ENCODE measurements at places on chromosomes 13 and 19.
A peak's percentile ranks its signal among the peaks of the same experiment; 100 is the strongest.

GRCh38 chr13:80475718-80476117 is 134.8 kb upstream of the SPRY2 start:
- DNase-seq = no peak

- DNase-seq = no peak
These were observed 29.9 kb downstream of the ATP7B start for GRCh38 chr13:51981355-51981754.

GRCh38 chr13:60267498-60268202 is 103.9 kb upstream of the DIAPH3 start:
- peak; percentile 60 for DNase-seq

GRCh38 chr13:36907266-36907665 is 12.8 kb downstream of the SMAD9 start:
- no peak for DNase-seq

DNA sequence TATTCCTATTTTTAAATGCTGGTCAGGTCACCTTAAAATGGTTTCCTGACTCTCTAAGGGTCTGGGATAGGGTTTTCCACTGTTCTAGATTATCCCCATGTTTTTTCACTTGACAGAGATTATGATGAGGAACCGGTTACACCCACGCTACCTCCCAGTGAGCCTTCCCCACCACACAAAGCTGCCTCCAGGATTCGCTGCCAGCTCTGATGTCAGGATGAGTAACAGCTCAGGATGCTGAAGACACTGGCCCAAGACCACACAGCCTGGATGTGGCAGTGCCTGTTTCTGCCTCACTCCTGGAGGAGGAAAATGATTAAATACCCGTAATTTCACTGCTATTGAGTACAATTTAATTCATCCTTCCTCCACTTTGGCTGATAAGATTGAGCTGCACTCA is 22.9 kb downstream of the ZNF114 start:
- no peak for DNase-seq

- no peak for DNase-seq
These were observed 461.4 kb downstream of the MYO16 start for GRCh38 chr13:109090796-109091195.

DNA sequence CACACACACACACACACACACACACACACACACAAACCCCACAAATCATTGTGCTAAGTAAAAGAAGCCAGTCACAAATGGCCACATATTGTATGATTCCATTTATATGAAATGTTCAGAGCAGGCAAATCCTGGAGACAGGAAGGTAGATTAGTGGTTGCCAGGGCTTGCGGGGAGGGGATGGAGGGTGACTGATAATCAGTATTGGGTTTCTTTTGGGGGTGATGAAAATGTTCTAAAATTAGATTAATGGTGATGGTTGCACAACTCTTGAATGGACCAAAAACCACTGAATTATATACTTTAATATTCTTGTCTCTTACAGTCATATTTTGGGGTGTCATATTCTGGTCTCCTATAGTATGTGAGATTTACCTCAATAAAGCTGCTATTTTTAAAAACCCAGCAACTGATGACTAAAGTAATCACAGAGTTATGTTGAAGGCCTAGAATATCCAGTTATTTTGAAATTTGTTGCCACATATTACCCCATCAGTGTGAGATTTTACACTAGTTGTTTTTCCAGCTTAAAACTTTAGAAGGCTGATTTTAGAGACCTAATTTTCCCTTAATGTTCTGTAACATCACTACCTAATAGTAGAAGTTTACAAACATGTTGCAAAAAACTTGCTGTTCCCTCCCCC is 20.3 kb downstream of the FLT1 start:
- DNase-seq = no peak

DNA sequence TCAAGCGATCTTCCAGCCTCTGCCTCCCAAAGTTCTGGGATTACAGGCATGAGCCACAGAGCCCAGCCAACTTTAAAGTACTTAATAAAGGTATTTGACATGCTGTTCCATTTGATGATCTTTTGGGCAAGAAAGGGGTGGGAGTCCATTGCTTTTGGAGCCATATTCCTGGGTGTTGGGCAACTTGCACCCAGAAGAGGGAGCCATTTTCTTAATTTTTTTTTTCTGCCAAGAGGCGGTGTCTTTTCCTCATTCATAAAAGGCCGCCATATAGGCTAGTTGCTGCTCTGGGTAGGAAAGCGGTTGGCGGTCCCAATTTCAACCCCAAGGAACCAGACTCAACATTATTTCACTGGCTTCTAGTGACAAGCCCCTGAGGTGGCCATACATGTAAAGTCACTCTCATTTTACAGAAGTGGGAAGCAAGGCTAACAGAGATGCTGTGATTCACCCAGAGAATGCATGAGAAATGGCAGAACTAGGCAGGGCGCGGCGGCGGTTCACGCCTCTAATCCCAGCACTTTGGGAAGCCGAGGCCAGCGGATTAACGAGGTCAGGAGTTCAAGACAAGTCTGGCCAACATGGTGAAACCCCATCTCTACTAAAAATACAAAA is 139.6 kb downstream of the CACNA1A start:
- peak; percentile 9 for DNase-seq

DNA sequence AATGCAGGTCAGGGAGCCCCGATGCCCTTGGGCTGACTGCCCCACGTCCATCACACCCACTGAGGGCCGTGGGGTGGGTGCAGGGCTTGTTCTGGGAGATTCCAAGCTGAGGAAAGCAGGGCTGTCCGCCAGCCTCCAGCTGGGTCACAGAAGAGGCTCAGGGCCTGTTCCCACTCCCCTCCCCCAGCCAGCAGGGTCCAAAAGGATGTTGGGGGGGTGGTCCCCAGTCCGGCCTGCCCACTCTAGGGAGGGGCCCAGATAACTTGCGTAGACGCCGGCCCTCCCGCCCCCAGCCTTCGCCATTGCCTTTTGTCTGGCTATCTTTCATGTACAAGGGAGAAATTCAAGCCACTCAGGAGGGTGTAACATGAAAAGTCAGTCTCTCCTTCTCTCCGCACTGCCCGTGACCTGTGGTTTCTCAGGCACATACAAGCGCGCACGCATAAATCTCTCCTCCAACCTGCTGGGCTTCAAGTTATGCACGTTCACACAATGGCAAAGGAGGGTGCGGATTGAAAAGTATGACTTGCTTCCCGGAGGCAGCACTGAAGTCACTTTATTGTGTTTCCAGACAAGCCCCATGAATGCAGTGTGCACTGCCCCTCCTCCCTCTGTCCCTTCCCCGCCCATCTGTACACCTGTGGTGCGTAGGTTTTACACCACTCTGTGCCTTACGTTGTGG is 20.2 kb downstream of the CARM1 start:
- DNase-seq = no peak

GRCh38 chr13:22757530-22758120 is 423.2 kb upstream of the SGCG start:
- DNase-seq = peak; percentile 1

DNA sequence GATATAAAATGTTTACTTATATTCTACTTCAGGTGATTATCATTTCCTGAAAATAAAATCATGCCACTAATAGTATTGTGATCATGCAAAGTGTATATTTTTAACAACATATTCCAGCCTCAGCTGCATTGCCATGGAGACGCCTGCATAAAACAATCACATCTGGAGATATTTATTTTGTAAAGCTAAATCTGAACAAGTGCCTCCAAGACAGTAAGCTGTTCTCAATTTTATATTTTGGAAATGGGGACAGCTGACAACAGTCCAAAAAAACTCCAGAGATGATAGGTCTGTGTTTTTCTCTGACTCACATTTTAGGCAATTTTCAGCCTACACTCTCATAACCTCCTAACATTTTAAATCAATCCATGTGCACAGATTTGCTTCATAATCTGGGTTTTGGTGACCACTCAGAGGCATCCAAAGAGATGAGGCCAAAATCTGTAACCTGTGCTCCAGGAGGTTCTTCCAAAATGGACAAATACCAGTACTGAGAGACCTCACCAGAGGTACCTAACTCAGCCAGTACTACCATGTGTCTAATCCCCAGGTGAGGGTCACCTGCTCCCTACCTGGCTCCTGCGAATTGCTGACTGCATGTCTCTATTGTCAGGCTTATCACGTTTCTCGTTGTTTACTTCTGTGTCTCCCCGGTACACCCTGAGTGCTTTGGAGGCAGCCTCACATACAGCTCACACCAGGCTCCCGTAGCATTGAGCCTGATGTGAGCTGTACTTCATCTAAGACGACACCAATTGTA is 62.7 kb downstream of the COL4A1 start:
- DNase-seq = no peak

- no peak for DNase-seq
These were observed 41.1 kb upstream of the GTF3A start for GRCh38 chr13:27383104-27383921.

- DNase-seq = no peak
These were observed 8.6 kb upstream of the CDC16 start for GRCh38 chr13:114226088-114226487.

DNA sequence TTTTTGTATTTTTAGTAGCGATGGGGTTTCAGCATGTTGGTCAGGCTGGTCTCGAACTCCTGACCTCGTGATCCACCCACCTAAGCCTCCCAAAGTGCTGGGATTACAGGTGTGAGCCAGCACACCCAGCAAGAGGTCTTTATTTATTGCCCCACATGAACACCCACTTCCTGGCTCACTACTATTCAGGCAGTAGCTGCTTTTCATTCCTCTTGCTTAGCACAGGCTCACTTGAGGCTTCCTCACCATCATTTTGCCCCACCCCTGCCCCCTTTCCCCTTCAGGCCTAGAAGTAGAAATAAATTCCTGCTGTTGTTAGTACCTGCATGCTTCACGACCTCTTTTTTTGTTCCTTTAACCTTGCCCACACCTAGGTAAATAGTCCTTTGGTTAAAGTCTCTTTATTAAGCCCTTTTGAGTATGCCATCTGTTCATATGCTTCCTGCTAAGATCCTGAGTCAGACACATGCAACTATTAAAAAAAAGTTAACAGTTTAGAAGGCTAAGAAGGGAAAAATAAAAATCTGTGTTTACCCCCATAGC is 33.5 kb upstream of the ITM2B start:
- peak; percentile 42 for DNase-seq

GRCh38 chr13:107421028-107421427 is 794.3 kb downstream of the LIG4 start:
- DNase-seq = no peak

- DNase-seq = no peak
These were observed 227.1 kb downstream of the GGACT start for GRCh38 chr13:100361504-100361903.

DNA sequence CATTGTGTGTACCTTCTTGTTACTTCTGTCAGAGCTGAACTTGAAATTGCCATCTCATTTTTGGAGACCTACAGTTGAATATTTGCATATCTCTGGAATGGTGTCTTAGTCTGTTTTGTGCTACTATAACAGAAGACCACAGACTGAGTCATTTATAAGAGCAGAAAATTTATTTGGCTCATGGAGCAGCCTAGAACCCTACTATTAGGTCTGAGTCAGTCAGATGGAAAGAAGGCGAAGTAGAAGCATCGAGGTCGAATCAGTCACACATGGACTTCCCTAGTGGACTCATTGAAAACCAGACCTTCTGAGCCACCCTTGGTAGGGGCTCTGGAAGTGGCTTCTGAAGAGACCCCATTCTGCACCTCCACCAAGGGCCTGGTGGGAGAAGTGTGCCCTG is 33.9 kb upstream of the TPT1 start:
- no peak for DNase-seq

DNA sequence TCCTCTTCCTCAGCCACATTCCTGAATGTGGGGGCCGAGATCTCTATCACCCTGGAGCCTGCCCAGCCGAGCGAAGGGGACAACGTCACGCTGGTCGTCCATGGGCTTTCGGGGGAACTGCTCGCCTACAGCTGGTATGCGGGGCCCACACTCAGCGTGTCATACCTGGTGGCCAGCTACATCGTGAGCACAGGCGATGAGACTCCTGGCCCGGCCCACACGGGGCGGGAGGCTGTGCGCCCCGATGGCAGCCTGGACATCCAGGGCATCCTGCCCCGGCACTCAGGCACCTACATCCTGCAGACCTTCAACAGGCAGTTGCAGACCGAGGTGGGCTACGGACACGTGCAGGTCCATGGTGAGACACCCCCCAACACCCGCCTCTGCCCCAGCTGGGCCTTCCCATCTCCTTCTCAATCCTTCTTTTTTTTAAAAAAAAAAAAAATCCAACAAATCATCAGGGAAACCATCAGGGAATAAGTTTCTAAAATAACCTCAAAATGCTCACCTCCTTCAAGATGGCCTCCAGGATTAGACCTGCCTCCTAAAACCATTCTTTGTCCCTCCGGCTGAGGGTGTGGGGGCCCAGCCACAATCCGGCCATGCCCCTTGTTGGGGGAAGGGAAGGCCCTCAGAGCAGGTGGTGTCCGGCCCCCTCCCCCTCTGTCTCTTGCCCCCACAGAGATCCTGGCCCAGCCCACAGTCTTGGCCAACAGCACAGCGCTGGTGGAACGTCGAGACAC is 4.6 kb downstream of the CEACAM16 start:
- DNase-seq = no peak

DNA sequence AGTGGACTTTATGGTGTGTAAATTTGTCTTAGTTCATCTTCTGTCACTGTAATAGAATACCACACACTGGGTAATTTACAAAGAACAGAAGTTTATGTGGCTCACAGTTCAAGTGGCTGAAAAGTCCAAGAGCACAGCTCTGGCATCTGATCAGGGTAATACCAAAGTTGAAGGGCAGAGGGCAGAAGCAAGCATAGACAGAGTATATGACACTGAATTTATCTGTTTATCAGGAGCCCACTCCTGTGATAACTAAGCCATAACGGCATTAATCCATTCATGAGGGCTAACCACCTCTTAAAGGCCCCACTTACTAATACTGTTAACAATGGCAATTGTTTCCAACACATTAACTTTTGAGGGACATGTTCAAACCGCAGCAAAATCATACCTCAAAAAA is 4.0 kb upstream of the RFXAP start:
- no peak for DNase-seq

GRCh38 chr13:31747291-31747690 is 8.0 kb downstream of the RXFP2 start:
- no peak for DNase-seq

DNA sequence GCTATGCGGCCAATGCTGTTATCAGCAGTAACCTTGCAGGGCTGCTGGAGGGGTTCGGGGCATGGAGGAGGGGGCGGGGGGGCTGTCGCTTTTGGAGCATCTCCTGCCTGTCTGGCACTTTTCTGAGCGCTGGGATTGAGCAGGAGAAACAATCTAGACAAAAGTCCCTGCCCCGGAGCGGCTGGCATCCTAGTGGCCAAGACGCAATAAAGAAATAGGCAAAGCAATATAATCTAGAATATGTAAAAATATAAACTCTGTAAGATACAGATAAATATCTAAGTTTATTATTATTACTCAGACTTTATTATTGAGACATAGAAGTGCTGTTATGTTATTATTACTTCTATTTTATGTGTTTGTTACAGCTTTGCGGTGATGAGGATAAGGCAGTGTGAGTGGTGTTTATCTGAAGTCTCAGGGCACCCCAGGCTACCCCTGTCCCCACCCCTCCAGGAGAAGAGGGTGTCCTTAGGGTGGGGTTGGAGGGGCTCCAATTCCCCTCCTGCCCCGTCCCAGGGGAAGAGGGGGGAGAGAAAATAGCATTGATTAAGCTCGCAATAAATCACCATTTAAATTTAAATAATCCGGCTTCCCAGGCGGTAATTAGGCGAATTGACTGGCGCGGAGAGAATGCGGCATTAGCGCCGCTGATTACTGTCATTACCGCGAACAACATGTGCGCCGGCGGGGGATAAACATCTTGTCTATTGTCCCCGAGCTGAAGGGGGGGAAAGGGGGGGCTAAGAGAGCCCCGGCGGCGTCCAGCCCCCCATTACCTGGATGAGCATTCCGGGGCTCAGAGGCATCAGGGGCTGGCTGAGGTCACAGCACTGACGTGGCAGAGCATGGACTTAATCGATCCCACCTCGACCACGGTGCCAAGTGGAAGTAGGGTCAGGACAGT is 3.2 kb downstream of the NPAS1 start:
- no peak for DNase-seq

- no peak for DNase-seq
These were observed 99.7 kb upstream of the MIR17HG start for GRCh38 chr13:91247768-91248167.

- DNase-seq = no peak
These were observed 75.2 kb downstream of the CAB39L start for GRCh38 chr13:49368688-49369087.

Measured in hematopoietic multipotent progenitor cell (in vitro differentiated cells).